ENCODE measurements at places on chromosomes 7 and 10.

GRCh38 chr10:22997096-22997495, 69.2 kb downstream of the ARMC3 start:
- DNase-seq, result peak; percentile 62

DNA sequence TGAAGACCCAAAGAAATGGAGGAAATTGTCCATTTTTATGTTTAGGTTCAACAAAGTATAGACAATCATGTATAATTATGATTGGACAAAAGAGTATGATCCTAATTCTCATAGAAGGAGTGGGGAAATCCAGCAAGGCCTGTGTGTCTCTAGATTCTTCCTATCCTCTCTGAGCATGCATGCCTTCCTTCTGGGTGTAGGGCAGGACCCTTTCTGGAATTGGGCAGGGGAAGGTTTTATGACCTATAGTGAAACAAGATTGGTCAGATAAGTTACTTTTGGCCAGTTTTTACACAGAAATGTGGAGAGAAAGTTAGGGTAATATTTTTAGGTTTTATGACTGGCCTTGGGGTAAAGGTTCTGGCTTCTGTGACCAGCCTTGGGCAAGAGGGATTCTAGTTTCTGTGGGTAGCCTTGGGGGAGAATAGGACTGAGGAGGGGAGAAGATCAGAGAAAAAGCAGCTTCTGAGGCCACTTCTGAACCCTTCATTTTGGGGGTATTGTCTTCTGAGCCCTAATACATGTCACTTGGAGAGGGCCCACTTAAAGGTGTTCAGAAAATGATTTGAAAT, 289.4 kb downstream of the EXOC4 start:
- DNase-seq, result no peak

- no peak for DNase-seq
Observed at GRCh38 chr10:8044908-8045725, 9.4 kb upstream of the GATA3 start.

GRCh38 chr10:48589266-48589665, 15.6 kb downstream of the ARHGAP22 start:
- DNase-seq, result peak; percentile 92

- DNase-seq, result no peak
Observed at GRCh38 chr10:44589944-44590449, 205.1 kb upstream of the CXCL12 start.

DNA sequence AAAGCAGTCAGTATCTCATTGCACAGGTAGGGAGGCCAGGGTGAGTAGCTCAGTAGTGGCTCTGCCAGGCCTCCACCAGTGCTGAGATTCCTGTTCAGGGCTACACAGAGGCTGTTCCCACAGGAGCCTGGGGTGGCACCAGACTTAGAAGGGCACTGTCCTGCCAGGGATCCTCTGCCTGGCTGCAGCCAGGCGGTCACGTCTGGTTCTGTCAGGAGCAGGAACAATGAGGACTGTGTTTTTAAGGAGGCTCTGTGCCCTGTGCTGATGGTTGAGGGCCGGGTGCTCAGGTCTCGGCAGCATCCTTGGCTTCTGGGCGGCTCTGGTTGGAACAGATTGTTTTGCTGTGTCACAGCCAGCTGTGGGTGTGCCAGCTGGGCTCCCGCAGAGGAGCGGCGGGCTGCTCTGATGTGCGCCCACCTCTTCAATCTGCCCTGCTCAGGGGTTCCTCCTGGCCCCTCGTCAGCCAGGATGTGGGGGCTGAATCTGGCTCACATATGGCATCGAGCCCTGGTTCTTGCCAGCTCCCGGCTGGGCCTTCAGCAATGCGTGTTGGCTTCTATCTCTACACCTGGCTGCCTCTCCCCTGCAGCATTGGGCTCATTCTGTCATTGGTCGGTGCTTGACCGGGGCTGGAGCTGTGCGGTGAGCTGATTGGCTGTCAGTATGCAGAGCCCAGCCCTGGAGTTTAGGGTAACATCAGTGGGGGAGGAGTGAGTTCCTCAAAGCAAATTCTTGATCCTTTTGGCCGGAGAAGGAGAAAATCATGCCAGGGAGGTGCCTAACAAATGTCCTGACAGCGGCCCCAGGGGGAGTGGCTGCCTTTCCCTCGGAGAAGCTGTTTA, 41.2 kb downstream of the TACR2 start:
- DNase-seq, result peak; percentile 52

DNA sequence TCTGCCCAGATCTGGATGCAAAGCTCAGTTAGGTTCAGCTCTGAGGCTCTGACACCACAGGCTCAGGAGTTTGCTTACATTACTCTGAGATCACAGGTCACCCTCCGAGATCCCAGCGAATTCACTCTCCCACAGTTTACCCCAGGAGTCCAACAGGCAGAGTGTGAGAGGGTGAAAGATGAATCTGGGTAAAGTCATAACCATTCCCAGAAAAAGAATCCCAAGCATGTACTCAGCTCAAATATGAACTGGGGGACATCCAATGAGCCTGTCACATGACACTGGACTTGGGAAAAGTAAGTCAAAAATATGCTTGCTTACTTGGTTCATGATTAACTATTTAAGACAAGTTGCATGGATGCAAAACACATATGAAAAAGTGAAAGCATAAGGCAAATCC, 110.3 kb upstream of the ARID5B start:
- peak; percentile 75 for DNase-seq

- DNase-seq, result peak; percentile 84
Observed at GRCh38 chr7:113071465-113071864, 15.2 kb downstream of the GPR85 start.

All from fibroblast of lung (primary cell).